Transverse colon (tissue), 4 donors: ENCODE measurements at places on chromosomes 1 and 21.
A peak's percentile ranks its signal among the peaks of the same experiment; 100 is the strongest.

GRCh38 chr1:211259638-211260126 lies 516 bp downstream of the RCOR3 start:
- DNase-seq: peak; percentile 61

DNA sequence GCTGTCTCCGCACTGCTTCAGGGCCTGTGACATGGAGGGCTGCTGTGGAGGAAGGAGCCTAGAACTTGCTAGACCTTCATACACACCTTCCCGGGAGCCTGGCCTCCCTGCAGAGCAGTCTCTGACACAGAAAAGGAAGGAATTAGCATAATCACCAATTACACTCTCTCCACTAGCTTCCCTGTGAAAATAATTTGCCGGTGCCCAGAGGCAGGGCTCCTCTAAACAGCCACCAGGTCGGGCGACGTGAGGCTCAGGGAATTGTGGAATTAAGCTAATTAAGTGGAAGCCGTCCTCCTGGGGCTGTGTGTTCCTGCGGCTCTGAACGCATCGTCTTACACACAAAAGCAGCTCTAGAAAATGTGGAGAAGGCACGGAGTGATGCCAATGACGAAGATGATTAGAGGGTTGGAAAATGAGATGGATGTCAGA lies 82.6 kb downstream of the NENF start:
- DNase-seq: no peak

DNA sequence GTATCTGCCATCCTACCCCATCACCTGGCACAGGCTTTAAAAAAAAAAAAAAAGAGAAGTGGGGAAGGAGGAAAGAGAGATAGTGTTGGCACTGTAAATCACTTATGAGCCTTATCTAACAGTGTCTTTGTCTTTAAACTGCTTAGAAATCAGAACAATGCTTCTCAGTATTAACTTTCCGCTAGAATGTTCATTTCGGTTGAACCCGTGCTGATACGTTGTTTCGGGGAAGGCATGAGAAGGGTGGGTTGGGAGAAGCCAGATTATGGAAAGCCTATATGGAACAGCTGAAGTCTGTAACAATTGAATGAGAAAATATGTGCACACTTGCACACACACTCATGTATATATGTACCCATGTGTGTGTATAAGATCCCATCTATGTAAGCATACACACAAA lies 170.8 kb downstream of the GALNT2 start:
- no peak for DNase-seq

GRCh38 chr1:156804572-156805243 lies 11.9 kb downstream of the SH2D2A start:
- DNase-seq: no peak

DNA sequence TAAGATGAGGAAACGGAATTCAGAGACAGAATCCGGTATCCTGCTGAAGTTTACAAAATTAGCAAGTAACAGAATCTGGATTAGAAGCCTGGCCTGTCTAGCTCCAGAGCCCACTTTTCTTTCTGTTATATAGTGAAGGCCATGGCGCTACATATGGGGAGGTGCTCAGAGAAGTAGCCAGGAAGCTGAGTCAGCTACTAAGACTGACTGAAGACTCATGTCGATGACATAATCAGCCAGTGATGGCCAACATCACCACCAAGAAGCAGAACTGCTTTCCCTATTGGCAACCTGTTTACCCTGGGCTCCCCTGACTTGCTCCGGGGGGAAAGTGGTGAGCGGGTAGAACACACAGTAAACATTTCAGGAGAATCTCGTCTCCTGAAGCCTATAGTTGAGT lies 18.8 kb downstream of the LRRC52 start:
- no peak for DNase-seq

DNA sequence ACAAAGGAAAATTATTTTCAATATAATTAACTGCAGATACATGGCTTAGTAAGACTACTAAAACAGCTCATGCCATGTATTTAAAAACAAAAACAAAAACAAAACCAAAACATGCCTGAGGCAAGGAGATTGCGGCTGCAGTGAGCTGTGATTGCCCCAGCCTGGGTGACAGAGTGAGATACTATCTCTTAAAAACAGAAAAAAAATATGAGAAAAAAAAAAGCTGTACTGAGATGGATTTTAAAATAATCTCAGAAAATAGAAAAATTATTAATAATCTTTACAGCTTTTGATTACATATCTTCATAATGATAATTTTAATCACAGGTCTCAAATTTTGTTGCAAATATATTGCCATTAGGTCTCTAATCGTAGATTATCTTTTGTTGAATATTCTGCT lies 24.0 kb upstream of the LIN9 start:
- no peak for DNase-seq

- DNase-seq: no peak
Observed at GRCh38 chr1:230131457-230131856, 64.4 kb downstream of the GALNT2 start.

GRCh38 chr1:20405051-20405754 lies 80.8 kb downstream of the CAMK2N1 start:
- DNase-seq: no peak
